Liver (tissue), 10 donors: ENCODE measurements at places on chromosomes 5 and 9.

DNA sequence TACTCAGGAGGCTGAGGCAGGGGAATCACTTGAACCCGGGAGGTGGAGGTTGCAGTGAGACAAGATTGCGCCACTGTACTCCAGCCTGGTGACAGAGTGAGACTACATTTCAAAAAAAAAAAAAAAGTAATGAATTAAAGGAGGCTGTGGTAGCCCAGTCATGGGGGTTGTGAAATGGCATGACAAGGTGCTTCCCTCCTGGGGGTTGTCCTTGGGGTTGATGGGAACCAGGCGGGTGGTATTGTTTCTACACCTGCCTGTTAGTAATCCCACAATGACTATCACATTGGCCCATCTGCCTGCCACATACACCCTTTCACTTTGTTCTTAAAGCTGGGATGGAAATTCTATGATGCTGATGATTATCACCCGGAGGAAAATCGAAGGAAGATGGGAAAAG, 5.6 kb downstream of the IDNK start:
- no peak for DNase-seq

DNA sequence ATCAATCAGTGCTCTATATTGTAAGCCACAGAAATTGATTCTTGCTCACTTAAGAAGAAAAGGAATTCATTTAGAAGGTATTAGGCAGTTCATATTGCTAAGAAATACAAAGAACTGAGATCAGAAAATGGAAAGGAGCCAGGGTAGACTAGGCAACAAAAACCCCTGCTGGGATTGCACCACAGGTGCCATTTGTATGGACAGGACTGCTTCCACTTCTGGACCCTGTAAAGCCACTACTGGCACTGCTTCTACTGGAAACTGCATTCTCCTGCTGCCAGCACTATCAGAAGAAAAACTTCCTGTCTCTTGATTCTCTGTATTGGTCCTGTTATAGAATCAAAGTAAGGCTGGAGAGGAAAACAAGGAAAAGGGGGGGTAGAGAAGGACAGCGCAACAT, 45.9 kb downstream of the CERT1 start:
- no peak for DNase-seq

DNA sequence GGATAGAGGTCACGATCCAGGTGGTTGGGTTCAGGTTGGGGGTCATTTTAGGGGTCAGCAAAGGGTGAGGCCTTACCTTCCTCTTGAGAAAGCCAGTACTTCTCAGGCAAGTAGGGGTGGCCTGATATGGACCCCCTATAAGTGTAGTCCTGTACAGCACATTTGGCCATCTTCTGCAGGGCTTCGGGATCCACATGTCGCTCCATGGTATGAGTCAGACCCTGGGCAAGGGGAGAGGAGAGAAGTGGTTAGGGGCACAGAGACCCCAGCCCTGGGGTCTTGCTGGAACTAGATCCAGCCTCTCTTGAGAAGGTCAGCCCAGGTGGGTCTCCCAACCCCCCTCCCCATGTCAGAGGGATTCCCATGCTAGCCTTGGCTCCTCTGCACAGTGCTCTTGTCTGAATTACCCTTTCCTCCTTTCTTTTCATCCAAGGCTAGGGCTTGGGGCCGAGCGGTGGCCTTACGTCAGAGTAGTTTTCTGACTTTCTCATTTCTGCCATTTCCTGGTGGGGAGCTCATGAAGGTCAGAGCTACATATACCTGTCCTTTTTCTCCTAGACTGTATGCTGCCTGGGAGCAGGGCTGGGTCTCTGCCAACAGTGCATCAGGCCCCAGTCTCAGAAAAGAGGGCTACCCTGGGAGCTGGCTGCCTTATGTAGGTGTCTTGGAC, 9.0 kb upstream of the MYORG start:
- no peak for DNase-seq

GRCh38 chr5:105993027-105993426, 1677.7 kb downstream of the EFNA5 start:
- no peak for DNase-seq

- DNase-seq = no peak
These were observed 662.4 kb downstream of the DTWD2 start for GRCh38 chr5:118325931-118326330.

DNA sequence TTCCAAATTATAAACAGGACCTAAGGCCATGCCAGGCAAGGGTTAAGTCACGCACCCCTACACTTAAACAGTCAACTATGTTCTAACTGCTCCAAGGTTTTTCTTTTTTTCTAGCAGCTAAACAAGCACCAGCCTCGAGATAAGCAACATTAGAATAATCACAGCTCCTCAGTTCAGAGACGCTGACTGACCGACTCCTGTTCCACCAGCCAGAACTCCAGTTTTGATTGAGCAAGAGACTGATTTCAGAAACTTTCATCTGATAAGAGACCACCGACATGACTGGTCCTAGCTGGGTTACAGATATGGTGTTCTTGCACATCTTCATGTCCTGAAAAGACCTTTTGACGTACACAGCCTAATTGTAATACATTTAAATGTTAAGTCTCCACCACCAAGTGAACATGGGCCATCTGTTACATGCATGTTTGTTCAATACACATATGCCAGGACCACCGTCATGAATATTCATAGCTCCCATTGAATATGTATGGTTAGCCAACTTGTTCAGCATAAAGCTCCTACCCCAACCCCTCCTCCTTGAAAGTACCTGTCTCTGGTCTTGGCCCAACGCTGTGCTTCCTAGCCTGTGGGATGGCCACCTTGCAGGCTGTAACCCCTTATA, 23.7 kb upstream of the OTULINL start:
- no peak for DNase-seq

- DNase-seq = no peak
These were observed 48.1 kb upstream of the FCN1 start for GRCh38 chr9:134965851-134966250.

DNA sequence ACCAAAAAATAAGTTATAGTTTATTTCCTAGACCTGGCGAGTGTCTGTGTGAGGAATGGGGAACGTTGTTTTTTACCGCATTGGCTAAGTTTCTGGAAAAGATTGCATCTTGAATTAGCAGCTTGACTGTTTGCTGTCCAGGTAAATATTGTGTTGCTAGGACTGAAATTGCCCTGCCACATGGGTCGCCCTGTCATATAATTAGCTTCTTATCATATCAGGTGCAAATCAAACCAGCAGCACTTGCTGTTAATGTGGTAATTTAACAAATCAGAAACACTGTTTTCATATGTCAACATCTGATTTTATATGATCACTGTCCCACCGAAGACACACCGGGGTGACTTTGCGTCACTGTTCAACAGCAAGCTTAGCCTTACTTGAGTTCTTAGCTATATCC, 63.7 kb upstream of the ZNF622 start:
- DNase-seq = no peak

DNA sequence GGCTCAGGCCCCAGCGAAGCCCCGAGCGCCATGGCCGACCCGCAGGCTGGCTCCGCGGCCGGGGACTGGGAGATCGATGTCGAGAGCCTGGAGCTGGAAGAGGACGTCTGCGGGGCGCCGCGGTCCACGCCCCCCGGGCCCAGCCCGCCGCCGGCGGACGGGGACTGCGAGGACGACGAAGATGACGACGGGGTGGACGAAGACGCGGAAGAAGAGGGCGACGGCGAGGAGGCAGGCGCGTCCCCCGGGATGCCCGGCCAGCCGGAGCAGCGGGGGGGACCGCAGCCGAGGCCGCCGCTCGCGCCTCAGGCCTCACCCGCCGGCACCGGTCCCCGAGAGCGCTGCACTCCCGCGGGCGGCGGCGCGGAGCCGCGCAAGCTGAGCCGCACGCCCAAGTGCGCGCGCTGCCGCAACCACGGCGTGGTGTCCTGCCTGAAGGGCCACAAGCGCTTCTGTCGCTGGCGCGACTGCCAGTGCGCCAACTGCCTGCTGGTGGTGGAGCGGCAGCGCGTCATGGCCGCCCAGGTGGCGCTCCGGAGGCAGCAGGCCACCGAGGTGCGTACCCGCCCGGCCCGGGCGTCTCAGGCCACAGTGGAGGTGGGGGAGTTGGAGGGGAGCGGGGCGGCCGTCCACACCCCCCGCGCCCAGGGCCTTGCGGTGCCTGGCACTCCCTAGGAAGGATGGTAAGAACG, 1.6 kb downstream of the DMRT2 start:
- no peak for DNase-seq

GRCh38 chr9:127197861-127198430, 66.6 kb upstream of the GARNL3 start:
- no peak for DNase-seq

DNA sequence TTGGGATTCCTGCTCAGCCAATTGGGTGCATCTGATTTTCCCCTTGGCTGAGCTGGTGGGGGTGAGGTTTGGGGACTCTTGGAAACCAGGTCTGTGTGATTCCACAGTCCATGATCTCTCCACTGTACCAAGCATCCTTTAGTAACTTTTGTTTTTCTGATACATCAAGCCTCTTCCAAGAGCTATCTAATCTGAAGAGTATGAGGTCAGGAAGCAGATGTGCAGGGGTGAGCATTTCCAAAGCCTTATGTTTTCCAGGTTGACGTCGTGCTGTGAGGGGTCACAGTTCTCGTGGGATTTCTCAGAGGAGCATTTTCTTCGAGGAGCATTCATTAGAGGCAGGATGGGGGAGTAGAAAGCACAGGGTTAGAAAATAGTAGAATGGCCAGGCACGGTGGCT, 95.3 kb downstream of the KLF4 start:
- DNase-seq = no peak

- DNase-seq = no peak
These were observed 55.1 kb downstream of the CSNK1A1 start for GRCh38 chr5:149496166-149496565.

DNA sequence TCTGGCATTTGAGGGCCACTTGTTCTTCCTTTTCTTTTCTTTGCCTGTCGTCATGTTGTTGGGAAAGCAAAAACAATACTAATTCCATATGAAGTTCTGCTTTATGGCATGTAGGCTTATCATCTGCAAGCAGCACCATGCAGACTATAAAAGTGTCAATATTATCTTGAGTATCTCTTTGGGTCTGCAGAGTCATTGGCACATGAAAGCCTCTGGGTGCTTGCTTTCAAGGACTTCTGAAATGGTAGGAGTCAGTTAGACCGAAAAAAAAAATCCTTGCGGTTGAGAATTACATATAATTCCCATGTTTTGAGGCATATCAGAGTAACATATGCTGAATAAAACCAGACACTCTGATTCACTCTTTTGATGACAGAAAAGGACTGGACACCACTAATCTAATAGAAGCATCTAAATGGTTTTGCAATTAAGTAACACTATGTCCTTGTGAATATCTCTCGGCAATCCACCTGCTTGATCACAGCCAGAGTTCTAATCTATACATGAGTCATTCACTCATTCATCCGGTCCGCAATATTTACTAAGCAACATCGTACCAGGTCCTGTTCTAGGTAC, 44.4 kb downstream of the GNAQ start:
- DNase-seq = no peak

- no peak for DNase-seq
These were observed 193.5 kb downstream of the GNA14 start for GRCh38 chr9:77454663-77455062.

DNA sequence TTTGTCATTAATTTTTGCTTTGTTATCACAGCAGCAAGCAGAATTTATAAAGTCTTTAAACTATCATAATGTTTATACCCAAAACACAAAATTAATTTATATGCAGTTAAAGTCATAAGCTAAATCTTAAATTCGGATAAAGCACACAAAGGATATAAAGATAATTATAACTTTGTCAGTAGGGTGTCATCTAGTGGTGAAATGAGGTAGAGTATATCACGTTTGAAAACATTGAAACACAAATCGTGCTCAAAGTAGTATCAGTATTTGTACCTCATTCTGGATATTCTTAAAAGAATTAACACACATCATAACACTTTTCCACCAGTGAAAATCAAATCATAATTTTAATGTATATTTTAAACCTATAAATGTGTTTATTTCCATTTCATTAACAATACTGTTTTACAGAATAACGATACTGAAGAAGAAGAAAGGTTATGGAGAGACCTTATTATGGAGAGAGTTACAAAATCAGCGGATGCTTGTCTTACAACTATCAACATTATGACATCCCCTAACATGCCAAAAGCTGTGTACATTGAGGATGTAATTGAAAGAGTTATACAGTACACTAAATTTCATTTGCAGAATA, 129.5 kb downstream of the NIPBL start:
- DNase-seq = no peak

DNA sequence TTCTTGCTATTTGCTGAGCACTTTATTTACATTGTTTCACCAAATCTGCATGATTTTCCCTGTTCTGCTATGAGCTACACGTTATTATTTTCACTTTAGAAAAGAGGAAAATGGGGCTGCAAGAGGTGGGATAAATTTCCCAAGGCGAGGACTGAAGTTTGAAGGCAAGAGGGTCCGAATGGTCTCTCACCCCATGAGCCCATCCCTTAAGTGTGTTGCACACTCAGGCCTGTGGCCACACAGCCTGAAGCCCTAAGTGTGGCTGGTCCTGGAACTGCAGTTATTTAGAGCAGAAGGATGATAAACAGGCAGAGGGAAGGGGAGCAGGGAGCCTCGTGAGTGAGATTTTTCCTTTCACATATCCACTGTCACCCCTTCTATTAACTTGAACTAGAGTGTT, 7.8 kb downstream of the PDE8B start:
- no peak for DNase-seq

DNA sequence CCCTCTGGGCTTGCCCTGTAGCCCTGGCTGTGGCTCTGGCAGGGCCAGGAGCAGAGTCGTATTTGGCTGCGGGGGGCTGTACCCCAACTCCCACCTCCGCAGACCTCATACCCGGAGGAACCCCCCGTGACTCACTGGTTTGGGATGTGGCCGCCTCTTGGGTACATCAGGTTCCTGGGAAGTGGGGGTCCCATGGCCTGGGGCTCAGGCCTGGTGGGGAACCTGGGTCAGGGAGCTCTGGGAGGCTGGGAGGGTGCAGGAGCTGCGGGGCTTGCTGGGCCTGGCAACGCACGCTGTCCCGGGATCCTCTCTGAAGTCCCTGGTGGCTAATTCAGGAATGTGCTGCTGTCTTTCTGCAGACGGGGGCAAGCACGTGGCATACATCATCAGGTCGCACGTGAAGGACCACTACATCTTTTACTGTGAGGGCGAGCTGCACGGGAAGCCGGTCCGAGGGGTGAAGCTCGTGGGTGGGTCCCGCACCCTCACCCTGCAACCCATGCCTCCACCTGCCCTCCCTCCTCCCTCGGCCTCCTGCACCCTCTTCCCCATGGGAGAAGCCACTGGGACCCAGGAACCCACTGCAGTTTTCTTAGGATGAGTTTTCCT, 2.4 kb downstream of the LCN1 start:
- DNase-seq = peak; percentile 25

DNA sequence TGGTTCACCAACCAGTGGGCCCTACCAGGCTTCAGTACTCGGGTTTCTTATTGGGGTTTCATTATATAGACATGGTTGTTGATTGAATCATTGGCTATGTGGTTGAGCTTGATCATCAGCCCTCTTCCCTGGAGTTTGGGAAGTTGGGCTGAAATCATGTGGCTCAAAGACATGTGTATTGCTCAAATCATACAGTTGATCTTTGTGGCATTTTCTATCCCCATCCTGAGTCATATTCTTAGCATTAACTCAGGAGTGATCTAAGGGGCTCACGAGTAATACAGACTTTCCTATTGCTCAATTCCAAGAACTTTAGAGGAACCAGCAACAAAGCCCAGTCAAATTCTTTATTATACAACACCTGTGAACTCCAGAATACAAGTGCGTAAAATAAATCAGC, 66.2 kb downstream of the SMC5 start:
- DNase-seq = no peak
